ENCODE measurements at places on chromosomes 4 and X.

DNA sequence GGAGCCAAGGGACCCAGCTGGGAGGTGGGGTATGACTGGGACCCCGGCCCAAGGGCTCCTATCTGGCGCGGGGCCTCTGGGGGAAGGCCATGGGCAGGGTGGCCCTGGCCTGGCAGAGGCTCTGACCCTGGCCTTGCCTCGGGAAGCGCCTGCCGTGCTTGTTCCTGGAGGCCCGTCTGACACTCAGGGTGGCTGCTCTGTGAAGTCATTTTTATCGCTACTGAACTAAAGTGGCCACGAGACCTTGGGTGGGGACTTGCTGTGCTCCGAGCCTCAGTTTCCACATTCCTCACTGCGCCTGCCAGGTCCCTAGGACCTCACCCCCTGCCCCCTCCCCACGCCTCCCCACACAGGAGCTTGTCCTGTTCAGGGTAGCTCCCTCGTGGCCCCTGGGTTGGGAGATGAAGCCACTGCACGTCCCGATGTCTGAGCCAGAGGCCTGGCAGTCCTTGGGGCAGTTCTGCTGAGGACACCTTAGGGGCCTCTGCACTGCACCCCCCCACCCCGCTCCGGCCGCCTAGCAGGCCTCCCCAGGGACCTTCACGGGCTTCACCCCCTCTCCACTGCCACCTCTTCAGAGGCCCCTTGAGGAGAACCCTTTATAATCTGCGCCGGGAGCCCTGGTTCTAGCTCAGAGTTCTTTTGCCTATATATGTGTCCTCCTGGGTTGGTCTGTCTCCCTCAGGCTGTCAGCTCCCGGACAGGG lies 639 bp upstream of the SORCS2 start:
- DNase-seq: no peak

DNA sequence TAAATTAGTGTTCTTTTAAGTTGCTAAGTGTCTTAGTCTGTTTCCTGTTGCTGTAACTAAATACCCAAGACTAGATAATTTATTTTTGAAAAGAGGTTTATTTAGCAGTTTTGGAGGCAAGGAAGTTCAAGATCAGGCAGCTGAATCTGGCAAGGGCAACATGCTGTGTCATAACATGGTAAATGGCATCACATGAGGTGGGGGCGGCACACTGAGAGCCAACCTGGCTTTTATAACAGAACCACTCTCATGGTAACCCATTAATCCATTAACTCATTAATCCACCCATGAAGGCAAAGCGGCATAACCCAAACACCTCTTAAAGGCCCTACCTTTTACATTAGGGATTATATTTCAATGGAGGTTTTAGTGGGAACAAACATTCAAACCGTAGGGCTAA lies 182.2 kb upstream of the GATB start:
- DNase-seq: no peak

DNA sequence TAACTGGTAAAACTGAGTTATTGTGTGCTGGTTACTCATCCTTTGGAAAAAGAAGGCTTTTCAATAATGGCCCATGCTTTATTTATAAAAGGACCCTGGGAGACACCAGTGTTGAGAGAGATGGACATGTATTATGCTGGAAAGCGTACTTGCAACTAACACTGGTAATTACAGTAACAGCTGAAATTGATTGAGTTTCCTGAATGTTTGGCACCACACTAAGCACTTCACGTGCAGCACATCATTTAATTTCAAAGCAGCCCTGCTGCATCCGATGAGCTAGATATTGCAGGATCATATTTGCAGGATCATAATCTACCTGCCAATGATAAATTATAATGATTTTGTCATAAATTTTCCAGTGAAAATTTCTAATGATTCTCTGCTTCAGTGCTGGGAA lies 81.5 kb downstream of the QRFPR start:
- DNase-seq: no peak

DNA sequence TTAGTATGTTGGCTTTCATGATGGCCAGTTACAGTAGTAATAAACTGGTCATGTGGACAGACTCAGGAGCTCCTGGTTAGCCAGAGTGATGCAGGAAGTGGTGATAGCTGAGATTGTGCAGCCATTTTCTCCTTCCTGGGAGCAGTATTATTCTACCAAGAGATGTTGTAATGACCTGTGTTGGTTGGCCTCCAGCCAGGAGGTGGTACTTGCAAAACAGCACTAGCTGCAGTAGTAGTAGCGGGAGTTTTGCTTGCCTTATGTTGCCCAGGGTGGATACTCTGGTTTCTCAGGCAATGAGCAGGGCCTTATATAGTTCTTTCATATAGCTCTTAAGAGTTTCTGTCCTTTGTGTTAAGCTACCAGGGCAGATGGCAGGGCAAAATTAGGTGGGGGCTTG lies 998.8 kb downstream of the GLUD2 start:
- DNase-seq: peak; percentile 3

DNA sequence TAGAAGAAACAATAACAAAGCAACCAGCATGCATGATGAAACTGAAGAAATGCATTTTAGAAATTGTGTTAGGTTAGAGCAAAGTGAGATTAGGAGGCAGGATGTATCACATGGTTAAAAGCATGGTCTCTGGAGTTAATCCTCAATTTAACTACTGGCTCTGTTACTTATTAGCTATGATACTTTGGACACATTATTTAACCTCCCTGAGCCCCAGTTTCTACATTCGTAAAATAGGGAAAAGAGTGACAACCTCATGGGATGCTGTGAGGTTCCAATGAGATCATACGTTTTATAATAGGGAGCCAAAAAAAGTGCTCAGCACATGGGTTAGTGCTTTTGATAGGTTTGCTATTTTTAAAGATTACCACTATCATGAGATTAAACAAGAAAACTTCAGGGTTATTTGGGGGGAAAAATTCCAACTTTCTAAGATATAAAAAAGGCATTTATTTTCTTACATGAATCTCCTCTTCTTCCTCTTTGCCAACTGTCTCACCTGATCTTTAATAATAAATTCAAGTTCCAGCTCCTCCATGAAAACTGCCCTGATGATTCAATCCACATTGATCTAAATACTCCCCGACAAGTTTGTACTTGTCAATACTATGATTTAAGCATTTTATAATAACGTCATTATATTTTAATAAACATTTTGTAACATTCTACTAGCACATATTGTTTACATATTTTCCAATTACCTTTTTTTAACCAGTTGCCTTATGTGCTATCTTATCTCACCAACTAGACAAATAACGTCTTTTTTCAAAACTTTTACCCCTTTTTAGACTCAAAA lies 4.6 kb downstream of the SEC31A start:
- DNase-seq: no peak

- DNase-seq: no peak
These were observed 602 bp downstream of the PRKX start for GRCh38 chrX:3712870-3713224.

GRCh38 chrX:34790026-34790425 lies 132.9 kb upstream of the TMEM47 start:
- no peak for DNase-seq

GRCh38 chr4:40856277-40856839 lies 106.6 kb downstream of the NSUN7 start:
- peak; percentile 55 for DNase-seq

- DNase-seq: no peak
These were observed 22.8 kb downstream of the ELOVL6 start for GRCh38 chr4:110175634-110176033.
